Endothelial cell of umbilical vein (primary cell): ENCODE measurements at places on chromosomes 12 and 14. TPM values are rescaled to one million over a fixed set of nuclear protein-coding genes. Genes with fewer than 3 reads are reported as not detected.

- no peak for DNase-seq
These were observed 65.4 kb downstream of the RBM19 start for GRCh38 chr12:113900716-113901115.

DNA sequence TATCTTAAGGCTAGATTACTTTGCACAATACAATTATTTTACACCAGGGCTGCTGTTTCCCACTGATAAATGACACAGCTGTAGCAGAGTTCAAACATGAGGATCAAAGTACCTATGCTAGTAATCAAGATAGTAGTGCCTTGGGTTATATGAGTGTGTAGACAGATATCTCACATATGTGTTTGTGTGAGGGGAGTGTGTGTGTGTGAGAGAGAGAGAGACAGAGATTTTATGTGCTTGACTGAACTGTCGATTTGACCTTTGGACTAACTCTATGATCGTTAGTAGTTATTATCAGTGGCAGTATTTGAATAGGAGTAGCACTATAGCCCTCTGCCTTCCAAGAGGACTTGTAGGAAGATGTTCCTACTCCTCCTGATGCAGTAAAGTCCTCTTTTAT, 15.5 kb downstream of the PLEKHA5 start:
- no peak for DNase-seq

GRCh38 chr14:100587763-100588411, 670 bp upstream of the BEGAIN start:
- DNase-seq: no peak

- DNase-seq: no peak
These were observed 105.2 kb downstream of the SLC41A2 start for GRCh38 chr12:104852896-104853295.

DNA sequence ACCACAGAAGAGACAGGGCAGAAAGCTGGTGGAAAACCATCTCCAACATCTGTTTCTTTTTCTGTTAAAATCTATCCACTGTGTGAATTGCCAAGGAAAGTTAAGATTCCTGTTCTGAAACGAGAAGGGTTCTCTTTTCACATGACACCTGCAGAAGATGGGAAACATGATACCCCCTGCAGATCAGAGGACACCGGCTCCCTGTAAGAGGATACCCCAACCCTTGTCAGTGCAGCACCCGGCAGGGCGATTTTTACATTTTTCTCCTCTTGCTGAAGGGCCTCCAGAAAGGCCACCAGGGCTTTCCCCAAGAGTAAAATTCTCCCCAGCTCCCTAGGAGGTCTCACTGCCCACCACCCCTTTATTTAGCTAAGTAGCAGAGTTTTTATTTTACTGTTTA, 48.2 kb downstream of the DPF3 start:
- no peak for DNase-seq

Gene ACTN1
- total RNA-seq: 442 and 443 TPM in 2 replicates

Gene CLEC6A
- total RNA-seq: not detected in 2 replicates
